ENCODE measurements at places on chromosomes 1 and 21. TPM values are rescaled to one million over a fixed set of nuclear protein-coding genes. Genes with fewer than 3 reads are reported as not detected.
A peak's percentile ranks its signal among the peaks of the same experiment; 100 is the strongest.

- H3K27me3 ChIP-seq: no peaks in the 10 kb centered on the region
- no peak for DNase-seq
Observed at GRCh38 chr1:219067350-219067712, 106.3 kb upstream of the LYPLAL1 start.

- H3K27ac ChIP-seq: no peak overlapping the region
- peaks cover 39% of the 10 kb centered on the region for H3K4me1 ChIP-seq
- H3K36me3 ChIP-seq: no peaks in the 10 kb centered on the region
- no peak overlapping the region for H3K4me3 ChIP-seq
- H3K27me3 ChIP-seq: no peaks in the 10 kb centered on the region
- DNase-seq: no peak
Observed at GRCh38 chr1:208604295-208604694, 360.1 kb upstream of the PLXNA2 start.

The TDRD5 gene
- 0.09 TPM for total RNA-seq

DNA sequence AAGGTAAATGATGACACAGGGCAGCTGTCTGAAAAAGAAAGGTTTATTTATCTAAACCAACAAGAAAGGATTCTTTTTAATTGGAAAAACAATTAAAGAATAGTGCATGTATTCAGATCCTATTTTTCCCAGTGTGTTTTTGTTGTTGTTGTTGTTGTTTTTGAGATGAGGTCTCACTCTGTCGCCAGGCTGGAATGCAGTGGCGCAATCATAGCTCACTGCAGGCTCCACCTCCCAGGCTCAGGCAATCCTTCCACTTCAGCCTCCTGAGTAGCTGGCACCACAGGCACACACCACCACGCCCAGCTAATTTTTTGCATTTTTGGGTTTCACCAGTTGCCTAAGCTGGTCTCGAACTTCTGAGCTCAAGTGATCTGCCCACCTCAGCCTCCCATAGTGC lies 22.1 kb downstream of the NEK2 start:
- no peaks in the 10 kb centered on the region for H3K4me1 ChIP-seq
- H3K4me3 ChIP-seq: no peak overlapping the region

The CELA3B gene
- not detected for total RNA-seq

GRCh38 chr21:36966821-36967768 lies 626 bp upstream of the HLCS start:
- H3K4me1 ChIP-seq: no peaks in the 10 kb centered on the region
- no peaks in the 10 kb centered on the region for H3K27me3 ChIP-seq
- H3K27ac ChIP-seq: no peak overlapping the region
- DNase-seq: no peak
- no peaks in the 10 kb centered on the region for H3K36me3 ChIP-seq
- H3K4me3 ChIP-seq: peak overlapping the region; percentile 94

GRCh38 chr1:2786329-2787162 lies 14.9 kb downstream of the TTC34 start:
- H3K36me3 ChIP-seq: no peaks in the 10 kb centered on the region
- no peak overlapping the region for H3K27ac ChIP-seq
- peak; percentile 19 for DNase-seq
- no peak overlapping the region for H3K4me3 ChIP-seq

The GPR61 gene
- total RNA-seq: 0.71 TPM

The PPFIA4 gene
- 21.5 TPM for total RNA-seq

The LCE1C gene
- total RNA-seq: not detected

- no peak overlapping the region for H3K27ac ChIP-seq
- peaks cover 12% of the 10 kb centered on the region for H3K4me1 ChIP-seq
- H3K4me3 ChIP-seq: no peak overlapping the region
- no peaks in the 10 kb centered on the region for H3K36me3 ChIP-seq
- no peak for DNase-seq
- no peaks in the 10 kb centered on the region for H3K27me3 ChIP-seq
Observed at GRCh38 chr1:33902486-33903209, 38.8 kb downstream of the HMGB4 start.

DNA sequence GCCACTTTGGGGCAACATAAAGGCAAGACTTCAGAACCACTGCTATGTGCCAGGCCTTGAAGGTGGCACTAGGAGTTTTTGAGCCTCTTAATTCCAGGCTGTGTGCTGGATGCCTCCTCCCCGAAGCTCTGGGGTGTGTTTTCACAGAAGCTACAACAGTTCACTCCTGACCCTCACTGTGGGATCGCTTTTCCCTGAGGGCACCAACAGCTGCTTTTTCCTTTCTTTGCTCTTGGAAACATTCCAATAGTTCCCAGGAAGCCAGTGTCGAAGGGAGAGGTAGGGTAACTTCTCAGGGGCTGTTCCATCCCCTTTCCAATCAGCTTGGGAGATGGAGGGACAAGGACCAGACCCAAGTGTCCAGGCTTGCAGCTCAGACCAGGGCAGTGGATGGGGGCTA lies 153.4 kb downstream of the C1orf94 start:
- DNase-seq: no peak
- H3K27me3 ChIP-seq: peaks cover 11% of the 10 kb centered on the region
- H3K36me3 ChIP-seq: no peaks in the 10 kb centered on the region
- H3K4me3 ChIP-seq: no peak overlapping the region
- no peak overlapping the region for H3K27ac ChIP-seq

DNA sequence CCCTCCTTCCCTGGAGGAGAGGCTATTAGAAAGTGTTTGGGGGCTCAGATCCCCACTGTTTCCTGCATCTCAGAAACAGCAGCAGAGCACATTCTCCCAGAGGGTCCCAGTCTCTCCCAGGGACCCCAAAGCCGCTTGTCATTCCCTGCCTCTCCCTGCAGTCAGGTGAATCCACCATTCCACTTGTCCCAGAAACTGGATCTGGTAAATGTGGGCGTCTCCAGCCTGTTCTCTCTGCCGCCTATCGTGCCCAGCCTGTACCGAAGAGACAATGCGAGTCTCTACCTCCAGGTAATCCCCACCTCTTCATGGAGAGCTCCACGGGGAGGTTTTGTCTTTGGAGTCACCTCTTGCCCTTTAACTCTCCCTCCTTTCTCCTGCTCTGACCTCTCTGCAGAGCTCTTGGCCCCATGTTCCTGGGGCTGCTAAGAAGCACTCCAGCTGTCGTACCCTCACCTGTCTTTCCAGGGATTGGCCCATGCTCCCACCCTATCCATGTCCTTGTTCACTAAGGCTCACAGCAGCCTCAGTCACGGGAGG lies 26.9 kb downstream of the INAVA start:
- H3K27ac ChIP-seq: no peak overlapping the region
- H3K4me1 ChIP-seq: peaks cover 13% of the 10 kb centered on the region
- H3K27me3 ChIP-seq: no peaks in the 10 kb centered on the region
- H3K4me3 ChIP-seq: no peak overlapping the region

- no peaks in the 10 kb centered on the region for H3K27me3 ChIP-seq
- H3K4me1 ChIP-seq: peaks cover 17% of the 10 kb centered on the region
- no peaks in the 10 kb centered on the region for H3K36me3 ChIP-seq
- no peak overlapping the region for H3K4me3 ChIP-seq
- DNase-seq: no peak
Observed at GRCh38 chr1:111212634-111213335, 12.3 kb upstream of the DENND2D start.

DNA sequence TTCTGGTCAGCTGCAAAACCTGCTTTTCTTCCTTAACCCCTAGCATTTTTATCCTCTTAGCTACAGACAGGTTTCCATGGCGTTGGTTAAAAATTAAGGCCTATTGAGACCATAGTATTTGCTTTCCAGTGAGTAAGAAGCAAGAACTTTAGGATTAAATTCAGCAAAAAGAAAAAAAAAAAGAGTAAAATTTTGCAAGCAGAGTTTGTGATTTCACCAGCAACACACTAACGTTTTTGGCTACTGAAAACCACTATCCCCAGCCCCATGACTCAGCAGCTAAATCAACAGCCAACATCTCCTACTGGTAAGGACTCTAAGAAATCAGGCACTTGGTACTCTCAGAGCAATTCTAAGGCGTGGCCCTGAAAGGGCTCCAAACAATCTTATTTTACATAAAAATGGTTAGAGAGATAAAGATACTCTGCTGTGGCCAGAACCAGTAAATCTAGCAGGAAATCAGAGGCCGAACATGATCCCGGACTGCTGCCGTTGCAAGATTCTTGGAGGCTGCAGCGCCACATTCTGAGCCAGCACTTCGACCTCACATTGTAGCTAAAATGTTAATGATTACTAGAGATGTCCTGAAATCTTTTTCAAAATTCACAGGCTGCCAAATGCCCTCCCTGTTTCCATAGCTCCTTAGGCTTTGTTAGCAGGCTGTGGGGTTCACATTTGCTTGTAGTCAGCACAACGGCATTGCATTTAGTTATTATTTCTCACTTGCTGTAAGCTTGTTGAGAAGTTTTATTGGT lies 1.6 kb upstream of the ENO1 start:
- H3K27ac ChIP-seq: no peak overlapping the region
- H3K4me1 ChIP-seq: peaks cover 41% of the 10 kb centered on the region
- no peak for DNase-seq
- H3K36me3 ChIP-seq: peaks cover 13% of the 10 kb centered on the region
- H3K27me3 ChIP-seq: no peaks in the 10 kb centered on the region
- H3K4me3 ChIP-seq: peak overlapping the region; percentile 88

DNA sequence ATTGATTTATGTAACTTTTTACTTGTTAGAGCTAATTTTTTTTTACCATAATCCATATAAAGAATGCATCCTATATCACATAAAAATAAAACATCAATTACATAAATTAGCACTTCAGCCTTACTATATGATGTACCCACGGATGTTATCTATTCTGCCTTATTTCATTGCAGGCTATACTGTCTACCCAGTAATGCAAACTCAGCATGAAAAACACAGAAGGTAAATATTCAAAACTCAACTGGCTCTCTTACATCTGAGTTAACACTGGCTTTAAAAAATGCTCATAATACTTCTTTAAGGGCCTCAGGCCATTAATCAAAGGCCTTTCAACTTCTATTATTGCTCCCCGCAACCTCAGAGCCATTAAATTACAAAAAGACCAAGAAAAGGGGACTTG lies 65.8 kb downstream of the AHCTF1 start:
- no peak overlapping the region for H3K27ac ChIP-seq
- peaks cover 16% of the 10 kb centered on the region for H3K36me3 ChIP-seq
- no peak for DNase-seq
- no peaks in the 10 kb centered on the region for H3K4me1 ChIP-seq
- no peak overlapping the region for H3K4me3 ChIP-seq

GRCh38 chr1:59138402-59138801 lies 158.5 kb upstream of the FGGY start:
- no peak overlapping the region for H3K27ac ChIP-seq
- no peaks in the 10 kb centered on the region for H3K27me3 ChIP-seq
- no peak overlapping the region for H3K4me3 ChIP-seq
- no peak for DNase-seq

The SELENBP1 gene
- 63.2 TPM for total RNA-seq

- no peaks in the 10 kb centered on the region for H3K27me3 ChIP-seq
- no peaks in the 10 kb centered on the region for H3K4me1 ChIP-seq
- H3K4me3 ChIP-seq: no peak overlapping the region
- no peak overlapping the region for H3K27ac ChIP-seq
Observed at GRCh38 chr21:45390831-45391742, 13.9 kb upstream of the COL18A1 start.

DNA sequence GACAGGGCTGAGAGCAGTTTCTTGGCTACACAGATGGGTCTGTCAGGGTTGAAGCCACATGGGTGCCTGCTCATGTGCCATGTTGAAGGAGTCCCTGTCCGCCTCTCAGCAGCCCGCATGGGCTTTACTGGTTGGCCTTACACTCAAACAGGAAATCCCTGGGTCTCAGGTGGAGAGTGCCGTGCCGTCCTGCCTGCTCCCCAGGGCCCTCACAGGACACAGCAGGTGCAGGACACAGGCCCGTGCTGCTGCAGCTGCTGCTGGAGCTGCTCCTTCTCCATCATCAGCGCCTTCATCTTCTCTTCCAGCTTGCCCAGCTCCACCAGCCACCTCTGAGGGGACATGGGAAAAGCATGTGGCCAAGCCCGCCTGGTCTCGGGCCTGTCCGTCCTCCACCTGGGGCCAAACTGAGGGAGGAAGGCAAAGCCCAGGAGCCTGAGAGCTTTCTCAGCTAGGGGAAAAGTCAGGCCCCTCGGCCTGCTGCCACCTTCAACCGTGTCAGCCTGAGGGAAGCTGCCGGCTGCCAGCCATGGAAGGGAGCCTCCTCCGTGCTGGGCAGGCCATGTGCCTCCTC lies 5.5 kb downstream of the SLFNL1 start:
- no peak overlapping the region for H3K27ac ChIP-seq
- no peak for DNase-seq
- H3K27me3 ChIP-seq: no peaks in the 10 kb centered on the region
- no peak overlapping the region for H3K4me3 ChIP-seq
- H3K4me1 ChIP-seq: no peaks in the 10 kb centered on the region
